ENCODE measurements at places on chromosomes 3 and 15. TPM values are rescaled to one million over a fixed set of nuclear protein-coding genes. Genes with fewer than 3 reads are reported as not detected.

GRCh38 chr15:57797568-57798267 lies 91.2 kb downstream of the POLR2M start:
- no peaks in the 10 kb centered on the region for H3K27me3 ChIP-seq
- DNase-seq: no peak
- H3K36me3 ChIP-seq: no peaks in the 10 kb centered on the region
- H3K4me3 ChIP-seq: no peak overlapping the region
- H3K27ac ChIP-seq: no peak overlapping the region
- no peaks in the 10 kb centered on the region for H3K4me1 ChIP-seq

GRCh38 chr3:11247362-11247761 lies 24.8 kb upstream of the ATG7 start:
- H3K27ac ChIP-seq: no peak overlapping the region
- H3K4me1 ChIP-seq: no peaks in the 10 kb centered on the region
- no peaks in the 10 kb centered on the region for H3K27me3 ChIP-seq
- no peak for DNase-seq
- H3K4me3 ChIP-seq: no peak overlapping the region

GRCh38 chr3:66037330-66037985 lies 1.3 kb downstream of the MAGI1 start:
- no peaks in the 10 kb centered on the region for H3K27me3 ChIP-seq
- H3K4me1 ChIP-seq: no peaks in the 10 kb centered on the region
- peak; percentile 69 for DNase-seq
- no peaks in the 10 kb centered on the region for H3K36me3 ChIP-seq
- H3K4me3 ChIP-seq: peak overlapping the region; percentile 32

DNA sequence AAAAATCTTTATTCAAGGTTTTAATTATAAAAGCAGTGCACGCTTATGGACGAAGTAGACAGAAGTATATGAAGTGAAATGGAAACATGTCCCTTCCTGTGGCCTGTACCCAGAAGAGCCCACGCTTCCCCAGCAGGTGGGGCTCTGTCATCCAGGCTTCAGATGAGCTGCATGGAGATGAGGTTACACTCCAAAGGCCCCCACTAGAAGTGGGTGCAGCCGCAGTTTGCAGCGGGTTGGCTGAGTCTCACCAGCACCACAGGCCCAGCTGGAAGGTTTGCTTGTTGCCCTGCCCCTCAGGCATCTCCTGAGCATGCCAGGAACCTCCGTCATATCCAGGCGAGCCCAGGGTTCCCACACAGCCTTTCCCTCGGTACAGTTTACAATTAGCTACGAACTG lies 33.1 kb downstream of the PRR20G start:
- no peaks in the 10 kb centered on the region for H3K4me1 ChIP-seq
- H3K36me3 ChIP-seq: no peaks in the 10 kb centered on the region
- no peak overlapping the region for H3K4me3 ChIP-seq
- DNase-seq: no peak

Gene PAK6
- 3.2 TPM for total RNA-seq
